Heart right ventricle (tissue), 16 donors: ENCODE measurements at places on chromosomes 1 and 21.

GRCh38 chr1:56070601-56071000 lies 508.8 kb downstream of the PLPP3 start:
- no peak for DNase-seq

- no peak for DNase-seq
Observed at GRCh38 chr1:151193856-151194255, 3.9 kb upstream of the VPS72 start.

DNA sequence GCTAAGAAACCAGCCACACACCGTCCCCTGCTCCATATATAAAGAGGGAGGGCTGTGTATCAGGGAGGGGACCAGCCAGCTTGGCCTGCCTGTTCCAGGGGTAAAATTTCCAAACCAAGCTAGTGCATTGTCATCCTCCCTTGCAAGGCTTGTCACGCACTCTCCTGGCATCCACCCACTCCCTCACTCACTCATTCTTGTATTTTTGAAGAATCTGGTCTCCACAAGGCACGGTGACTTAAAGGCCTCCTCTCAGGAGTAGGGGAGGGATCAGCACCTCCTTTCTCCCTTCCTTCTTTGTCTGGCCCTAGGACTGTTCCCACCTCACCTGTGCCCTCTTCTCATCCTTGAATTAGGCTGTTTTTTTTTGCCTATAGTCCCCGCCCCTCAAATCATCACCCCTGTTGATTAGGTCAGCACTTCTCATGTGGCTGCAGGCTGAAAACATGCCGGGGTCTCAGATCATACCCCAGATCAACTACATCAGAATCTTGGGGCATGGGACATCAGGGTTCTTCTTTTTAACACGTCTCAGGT lies 5.0 kb downstream of the ABCA4 start:
- no peak for DNase-seq

GRCh38 chr1:101203820-101204540 lies 32.8 kb upstream of the S1PR1 start:
- DNase-seq: no peak

DNA sequence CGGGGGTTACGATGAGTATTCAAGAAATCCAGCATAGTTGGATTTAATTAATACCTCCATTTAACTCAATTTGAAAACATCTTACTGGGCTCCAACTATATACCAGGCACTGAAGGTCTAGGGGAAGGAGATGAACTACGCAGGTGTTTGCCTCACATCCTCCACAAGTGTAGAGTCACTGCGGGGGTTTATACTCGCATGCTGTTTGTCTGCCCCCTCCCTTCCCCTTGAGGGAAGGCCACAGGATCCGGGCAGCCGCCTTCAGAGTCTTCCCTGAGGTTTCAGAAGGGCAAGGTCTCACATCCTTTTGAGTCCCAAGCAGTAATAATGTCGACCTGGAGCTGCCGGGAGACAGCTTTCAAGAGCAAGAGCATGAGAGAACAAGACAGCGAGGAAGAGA lies 142.4 kb upstream of the GALNT2 start:
- DNase-seq: no peak

GRCh38 chr1:174448974-174449373 lies 1.2 kb downstream of the GPR52 start:
- no peak for DNase-seq

DNA sequence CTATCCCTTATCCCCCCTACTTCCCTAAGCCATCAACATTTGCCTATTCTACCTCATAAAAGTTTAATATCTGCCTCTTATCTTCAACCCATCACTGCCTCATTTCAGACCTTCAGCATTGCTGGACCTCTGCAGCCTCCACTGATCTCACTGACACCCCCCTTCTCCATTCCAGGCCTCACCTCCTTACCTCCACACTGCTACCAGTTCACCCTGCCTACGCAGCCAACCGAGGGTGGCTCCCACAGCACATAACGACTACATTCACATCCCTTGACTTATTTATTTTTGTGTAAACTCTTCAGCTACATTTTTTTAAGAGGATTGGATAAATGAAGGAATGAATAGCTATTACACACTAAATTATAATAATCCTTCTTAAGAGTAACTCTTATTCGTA lies 14.2 kb downstream of the CLCC1 start:
- no peak for DNase-seq
